ENCODE measurements at places on chromosomes 6 and 20.

- DNase-seq: no peak
Measured at GRCh38 chr20:55977690-55978459, 27.4 kb downstream of the CBLN4 start.

DNA sequence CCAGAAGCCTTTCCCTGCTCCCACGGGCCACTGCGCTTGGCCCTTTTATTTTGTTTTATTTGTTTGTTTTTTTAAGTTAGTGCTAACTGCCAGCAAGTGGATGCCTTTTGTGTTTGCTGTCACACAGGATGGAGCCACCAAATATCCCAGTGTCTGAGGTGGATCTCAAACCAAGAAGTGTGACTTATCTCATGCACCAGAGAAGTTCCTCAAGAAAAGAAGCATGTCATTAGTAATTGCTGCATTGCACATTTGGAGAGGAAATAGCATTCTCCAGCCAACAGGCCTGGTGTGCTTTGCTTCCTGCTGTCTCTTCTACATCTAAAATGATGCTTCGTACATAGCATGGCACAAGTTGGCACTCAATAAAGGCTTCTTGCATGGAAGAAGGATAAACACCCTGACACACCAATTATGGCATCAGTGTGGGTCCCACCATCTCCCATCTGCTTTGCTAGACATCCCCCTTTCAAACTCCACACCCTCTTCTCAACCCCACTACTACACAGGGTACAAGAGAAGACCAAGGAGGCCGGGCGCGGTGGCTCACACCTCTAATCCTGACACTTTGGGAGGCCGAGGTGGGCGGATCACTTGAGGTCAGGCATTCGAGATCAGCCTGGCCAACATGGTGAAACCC is 1.9 kb upstream of the ATP9A start:
- DNase-seq: no peak

GRCh38 chr6:148653138-148653776 is 93.6 kb upstream of the UST start:
- DNase-seq: no peak

GRCh38 chr20:62561182-62561581 is 81.1 kb upstream of the SLCO4A1 start:
- no peak for DNase-seq

DNA sequence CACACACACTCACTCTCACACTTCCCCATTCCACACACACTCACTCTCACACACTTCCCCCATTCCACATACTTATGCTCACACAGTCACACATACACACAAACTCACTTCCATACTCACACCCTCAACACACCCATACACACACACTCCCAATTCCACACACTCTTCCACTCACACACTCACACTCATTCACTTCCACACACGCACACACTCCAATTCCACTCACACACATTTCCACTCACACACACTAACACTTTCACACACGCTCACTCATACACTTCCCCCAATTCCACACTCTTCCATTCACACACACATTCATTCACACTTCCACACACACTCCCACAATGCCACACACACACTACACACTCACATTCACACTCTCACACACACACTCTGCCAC is 8.0 kb upstream of the OSBPL2 start:
- DNase-seq: no peak

- DNase-seq: no peak
Measured at GRCh38 chr6:54813892-54814291, 32.7 kb upstream of the FAM83B start.

All from CD4-positive, alpha-beta T cell treated with Interleukin-15 for 4 hours (primary cell).